ENCODE measurements at places on chromosomes 13 and 19.
A peak's percentile ranks its signal among the peaks of the same experiment; 100 is the strongest.

DNA sequence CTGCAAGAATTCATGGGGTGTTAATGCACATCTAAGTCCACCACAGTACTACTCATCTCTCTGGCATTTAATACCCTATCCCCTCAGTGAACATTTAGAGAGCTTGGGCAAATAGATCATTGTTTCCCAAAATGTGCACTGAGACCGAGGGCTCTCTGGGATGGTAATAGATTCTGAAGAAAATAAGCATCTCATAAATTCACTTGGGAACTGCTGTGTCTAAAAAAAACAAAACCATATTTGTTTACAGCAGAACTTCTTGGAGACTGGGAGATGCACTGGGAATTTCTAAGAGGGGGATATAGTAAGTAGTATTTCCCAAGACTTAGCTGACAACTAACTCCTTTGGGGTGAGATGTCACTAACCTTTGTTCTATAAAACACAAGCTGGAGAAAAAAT is 58.4 kb downstream of the ENOX1 start:
- DNase-seq, result no peak

DNA sequence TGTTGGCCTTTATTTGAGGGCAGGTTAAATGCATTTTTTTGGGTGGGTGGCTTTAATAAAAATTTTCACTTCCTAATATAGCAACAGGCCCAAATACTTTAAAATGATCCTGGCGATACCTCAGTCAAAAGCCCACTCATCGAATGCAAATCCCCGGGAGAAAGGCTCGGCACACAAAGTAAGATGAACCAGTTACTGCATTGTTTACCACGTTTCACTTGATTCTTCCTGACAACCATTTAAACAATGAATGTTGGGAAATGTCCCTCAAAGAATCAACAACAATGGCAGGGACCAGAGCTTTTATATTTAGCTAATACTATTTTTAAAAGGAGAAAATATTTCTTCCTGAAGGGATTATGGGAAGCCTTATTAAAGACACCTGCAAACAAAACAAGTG is 187.7 kb downstream of the ABCC4 start:
- no peak for DNase-seq

DNA sequence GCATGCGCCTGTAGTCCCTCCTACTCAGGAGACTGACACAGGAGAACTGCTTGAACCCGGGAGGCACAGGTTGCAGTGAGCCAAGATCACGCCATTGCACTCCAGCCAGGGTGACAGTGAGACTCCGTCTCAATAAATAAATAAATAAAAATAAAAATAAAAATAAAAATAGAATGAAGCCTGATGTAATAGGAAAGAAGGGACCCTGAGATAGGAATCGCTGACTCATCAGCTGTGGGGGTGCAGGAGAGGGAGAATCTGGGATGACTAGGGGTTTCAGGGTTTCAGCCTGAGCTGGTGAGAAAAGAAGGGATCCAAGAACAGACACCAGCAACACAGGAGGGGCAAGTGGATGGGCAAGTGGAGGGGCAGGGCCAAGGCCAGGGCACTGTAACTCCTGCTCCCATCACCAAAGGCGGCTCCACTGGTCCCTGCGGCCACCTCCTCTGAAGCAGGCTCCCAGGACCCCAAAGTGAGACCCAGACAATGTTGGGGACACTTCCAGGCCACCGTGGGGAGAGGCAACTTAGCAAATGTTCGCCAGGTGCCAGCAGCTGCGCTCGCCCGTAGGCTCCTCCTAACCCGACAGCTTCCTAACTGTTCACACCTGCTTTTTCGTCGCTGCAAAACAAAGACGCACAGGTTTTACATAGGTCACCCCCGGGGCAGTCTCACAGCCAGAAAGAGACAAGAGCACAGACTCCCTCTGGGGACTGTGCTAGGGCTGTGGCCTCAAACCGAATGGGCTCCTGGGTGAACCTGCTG is 1.2 kb downstream of the HAUS8 start:
- peak; percentile 36 for DNase-seq

DNA sequence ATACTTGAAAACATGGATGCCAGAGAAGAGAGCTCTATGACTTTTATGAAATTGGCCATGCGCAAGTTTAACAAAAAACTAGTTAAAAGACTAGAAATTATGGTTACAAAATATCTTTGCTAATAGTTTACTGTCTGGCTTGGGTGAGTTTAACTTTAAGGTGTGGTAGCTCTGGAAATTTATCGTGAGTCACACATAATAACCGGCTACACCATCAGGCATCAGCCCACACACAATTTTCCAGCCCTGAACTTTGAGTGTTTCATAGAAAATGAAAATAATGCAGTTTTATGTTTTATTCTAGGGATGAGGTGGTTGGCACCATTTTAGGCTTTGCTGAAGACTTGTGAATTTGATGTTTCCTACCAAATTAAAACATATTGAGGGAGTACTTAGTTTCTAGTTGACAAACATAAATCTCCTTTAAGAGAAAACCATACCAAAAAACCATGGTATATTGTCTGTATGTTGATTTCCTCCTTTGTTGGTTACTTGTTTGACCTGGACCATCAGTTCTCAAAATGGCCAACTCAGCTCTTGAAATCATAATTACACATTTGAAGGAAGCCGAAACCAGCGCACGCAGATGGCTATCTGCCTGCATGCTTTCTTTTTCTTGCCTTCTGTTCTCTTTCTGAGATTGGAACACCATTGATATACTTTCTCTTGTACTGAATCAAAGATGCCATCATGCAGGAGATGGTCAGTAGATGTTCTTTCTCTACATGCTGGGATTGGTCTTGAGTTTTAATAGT is 125.1 kb downstream of the AKAP11 start:
- no peak for DNase-seq

DNA sequence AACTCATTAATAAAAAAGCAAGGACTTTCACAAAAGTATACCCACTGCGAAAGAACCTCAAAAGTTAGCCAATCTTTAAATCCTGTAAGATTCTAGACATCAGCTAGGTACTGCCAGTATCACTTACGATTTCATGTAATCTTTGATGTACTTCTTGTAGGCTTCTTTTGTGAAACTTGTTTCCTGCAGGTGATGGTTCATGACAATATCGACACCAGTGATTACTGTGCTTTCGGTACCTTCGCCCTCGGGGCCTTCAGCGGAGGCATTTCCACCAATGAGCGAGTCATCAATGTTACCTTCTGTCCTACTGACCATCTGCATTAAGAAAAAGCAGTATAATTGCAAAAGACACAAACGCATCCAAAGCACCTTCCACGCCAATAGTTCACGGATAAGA is 1.1 kb downstream of the TPT1 start:
- DNase-seq, result no peak

- no peak for DNase-seq
Observed at GRCh38 chr13:67642657-67643056, 412.5 kb upstream of the PCDH9 start.

DNA sequence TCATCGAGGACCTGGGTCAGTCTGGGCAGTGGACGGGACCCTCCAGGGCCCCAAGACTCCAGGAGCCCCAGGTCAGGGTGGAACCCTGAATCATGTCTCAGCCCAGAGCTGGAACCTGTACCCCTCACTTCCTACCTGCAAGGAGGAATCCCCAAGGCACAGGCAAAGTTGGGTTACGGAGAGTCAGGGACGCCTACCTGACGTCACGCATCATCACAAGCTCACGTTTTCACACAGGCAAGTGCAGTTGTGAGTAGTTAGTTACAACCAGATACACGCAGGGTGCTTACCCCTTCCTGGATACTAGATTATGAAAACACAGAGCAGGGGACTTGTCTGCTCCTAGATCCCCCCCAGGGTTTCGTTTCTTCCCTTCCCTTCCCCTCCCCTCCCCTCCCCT is 1.9 kb downstream of the RETN start:
- DNase-seq, result no peak

DNA sequence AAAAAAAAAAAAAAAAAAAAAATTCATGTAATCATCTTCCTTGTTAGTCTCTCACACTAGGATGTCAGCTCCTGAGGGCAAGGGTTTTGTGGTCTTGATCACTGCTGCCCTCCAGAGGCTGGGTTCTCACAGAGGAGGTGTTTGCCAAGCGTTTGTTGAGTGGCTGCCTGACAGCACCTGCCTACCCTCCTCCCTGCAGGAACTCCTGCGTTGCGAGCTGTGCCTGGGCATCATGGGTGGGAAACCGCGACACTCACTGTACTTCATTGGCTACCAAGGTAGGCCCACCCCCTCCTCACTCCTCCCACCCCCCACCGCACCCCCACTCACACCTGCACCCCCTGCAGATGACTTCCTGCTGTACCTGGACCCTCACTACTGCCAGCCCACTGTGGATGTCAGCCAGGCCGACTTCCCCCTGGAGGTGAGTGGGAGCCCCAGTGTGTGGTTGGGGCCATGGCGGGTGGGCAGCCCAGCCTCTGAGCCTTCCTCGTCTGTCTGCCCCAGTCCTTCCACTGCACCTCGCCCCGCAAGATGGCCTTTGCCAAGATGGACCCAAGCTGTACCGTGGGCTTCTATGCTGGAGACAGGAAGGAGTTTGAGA is 8.1 kb downstream of the ATG4D start:
- no peak for DNase-seq

DNA sequence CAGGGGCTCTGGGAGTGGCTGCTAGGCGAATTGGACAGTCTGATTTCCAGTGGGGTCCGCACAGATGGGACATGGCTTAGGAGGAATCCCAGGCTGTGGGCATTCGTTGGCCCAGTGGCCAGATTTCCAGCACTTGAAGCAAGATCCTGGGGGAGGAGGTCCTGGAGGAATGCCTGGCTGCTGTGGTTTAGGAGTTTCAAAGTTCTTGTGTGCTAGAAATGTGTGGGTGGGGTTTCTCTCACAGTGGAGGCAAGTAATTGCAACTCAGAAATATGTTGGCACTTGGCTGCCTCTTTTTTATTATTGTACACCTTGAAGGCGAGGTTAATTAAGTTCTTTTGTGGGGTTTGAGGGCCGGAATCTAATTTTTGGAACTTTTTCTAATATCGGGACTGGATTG is 17.1 kb downstream of the IGFL3 start:
- DNase-seq, result no peak

GRCh38 chr19:39969681-39970424 is 1.1 kb upstream of the PSMC4 start:
- DNase-seq, result no peak

DNA sequence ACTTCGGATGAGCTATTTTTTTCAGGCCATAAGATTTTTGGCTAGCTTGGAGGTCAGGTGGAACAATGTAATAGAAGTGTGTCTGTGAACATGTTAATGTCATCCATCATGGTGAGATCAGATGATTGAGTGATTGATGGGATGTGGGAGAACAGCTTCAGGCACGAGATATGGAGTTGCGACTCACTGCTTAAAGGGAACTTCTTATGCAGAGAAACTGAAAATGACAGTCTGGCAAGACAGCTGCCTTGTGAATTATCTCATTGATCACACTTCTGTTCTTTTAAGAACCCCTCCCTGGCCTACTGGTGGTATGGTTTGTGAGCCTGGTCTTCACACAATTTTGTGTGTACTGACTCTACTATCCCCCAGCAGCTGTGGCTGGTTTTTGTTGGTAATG is 96.0 kb downstream of the OLFM4 start:
- DNase-seq, result no peak

- DNase-seq, result no peak
Observed at GRCh38 chr13:51043310-51043709, 67.8 kb downstream of the C13orf42 start.

DNA sequence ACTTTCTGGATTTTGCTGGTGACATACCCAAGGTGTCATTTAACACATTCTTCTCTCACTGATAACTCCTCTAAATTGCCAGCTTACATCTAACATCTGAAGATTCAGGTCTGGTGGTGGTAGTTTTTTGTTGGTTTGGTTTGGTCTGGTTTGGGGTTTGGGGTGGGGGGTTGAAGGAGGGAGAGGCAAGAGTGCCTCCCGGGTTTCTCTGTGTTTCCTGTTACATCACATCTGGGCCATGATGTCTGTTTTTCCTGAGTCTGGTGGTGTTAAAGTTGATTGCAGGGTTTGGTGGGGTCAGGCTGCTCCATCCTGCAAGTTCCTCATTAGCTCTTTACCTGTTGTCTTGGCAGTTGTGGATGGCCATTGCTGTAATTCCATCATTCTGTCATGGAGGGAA is 155.8 kb upstream of the UBL3 start:
- DNase-seq, result no peak

GRCh38 chr13:82747291-82747690 is 1135.0 kb downstream of the SLITRK1 start:
- no peak for DNase-seq

DNA sequence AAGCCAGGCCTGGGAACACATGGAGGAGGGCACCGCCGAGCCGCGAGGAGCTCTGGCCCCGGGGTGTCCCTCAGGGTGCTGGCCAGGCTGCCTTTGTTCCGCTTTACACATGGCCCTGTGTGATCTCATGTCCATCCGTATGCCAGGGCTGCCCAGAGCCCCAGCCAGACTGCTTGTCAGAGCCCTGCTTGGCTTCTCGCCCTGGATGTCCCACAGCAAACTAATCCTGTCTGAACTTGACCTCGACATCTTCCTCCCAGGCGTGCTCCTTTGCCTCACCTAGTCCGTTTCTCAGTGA is 14.3 kb downstream of the BCKDHA start:
- no peak for DNase-seq

- DNase-seq, result no peak
Observed at GRCh38 chr13:77184455-77184854, 142.4 kb downstream of the MYCBP2 start.

- DNase-seq, result no peak
Observed at GRCh38 chr13:86085890-86086289, 286.7 kb upstream of the SLITRK6 start.

- DNase-seq, result no peak
Observed at GRCh38 chr13:23552171-23552570, 18.0 kb upstream of the TNFRSF19 start.

DNA sequence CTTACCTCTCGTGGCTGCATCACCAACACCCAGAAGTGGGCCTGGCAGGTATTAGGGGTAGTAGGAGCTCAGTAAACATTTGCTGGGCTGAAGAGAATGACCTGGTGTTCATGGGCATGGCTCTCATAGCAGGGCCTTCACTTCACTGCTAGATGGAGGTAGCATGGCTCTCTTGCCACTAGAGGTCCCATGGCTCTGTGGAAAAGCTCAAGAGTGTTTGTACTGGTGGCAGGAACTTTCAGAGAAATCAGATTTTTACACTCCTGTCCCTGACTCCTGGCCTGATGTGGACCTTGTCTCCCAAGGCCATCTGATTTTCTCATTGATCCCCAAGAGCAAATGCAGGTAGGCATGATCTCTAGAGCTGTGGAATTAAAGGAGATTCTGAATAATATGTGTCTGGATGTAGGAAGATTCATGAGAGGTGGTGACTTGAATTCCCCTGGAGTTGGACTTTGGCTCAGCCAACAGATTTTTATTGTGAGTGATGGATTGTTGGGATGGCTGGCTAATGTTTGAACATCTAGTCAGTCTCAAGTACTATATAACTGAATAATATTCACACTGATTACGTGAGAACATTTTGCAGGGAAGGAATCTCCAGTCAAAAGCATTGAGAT is 5.7 kb downstream of the ZNF574 start:
- DNase-seq, result no peak

DNA sequence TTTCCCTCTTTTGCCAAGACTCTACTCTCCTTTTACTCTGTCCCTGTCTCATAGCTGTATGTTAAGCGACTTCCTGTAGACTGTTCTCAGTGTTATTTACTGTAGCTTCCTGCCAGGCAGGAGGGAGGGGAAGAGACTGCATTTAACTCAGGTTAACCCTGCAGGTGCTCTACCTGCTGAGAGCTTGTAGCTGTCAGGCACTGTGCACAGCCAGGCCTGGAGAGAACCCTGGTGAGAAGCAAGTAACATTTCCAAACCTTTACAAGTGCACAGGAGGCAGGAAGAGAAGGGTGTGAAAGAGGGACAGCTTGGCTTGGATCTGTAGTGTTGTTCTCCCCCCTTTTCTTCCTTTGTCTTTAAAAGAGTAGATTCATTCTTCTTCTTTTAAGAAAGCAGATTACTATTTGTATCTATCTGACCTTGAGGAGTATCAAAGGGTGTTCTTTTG is 167.1 kb downstream of the LMO7 start:
- DNase-seq, result peak; percentile 44
